ENCODE measurements at places on chromosomes 1 and 21.

DNA sequence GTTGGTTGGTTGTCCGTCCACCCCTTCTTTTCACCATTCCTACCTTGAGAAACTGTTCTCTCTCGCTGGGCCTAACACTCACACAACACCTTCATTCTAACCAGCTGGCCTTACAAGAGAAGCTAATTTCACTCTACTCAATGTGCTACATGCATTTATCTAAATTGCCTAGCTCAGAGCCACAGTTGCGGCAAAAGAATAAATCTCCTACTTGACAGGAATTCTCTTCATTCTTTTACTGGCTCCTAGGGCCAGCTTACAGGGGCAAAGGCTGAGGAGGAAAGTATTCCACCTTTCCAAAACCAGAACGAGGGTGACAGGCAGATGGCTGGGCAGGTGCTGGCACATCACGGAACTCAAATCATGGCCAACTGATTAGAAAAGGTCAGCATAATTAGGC is 6.5 kb downstream of the F3 start:
- DNase-seq, result no peak

GRCh38 chr1:2975466-2976179 is 45.6 kb upstream of the ACTRT2 start:
- no peak for DNase-seq

GRCh38 chr1:62436039-62436465 is 797 bp upstream of the USP1 start:
- DNase-seq, result no peak

DNA sequence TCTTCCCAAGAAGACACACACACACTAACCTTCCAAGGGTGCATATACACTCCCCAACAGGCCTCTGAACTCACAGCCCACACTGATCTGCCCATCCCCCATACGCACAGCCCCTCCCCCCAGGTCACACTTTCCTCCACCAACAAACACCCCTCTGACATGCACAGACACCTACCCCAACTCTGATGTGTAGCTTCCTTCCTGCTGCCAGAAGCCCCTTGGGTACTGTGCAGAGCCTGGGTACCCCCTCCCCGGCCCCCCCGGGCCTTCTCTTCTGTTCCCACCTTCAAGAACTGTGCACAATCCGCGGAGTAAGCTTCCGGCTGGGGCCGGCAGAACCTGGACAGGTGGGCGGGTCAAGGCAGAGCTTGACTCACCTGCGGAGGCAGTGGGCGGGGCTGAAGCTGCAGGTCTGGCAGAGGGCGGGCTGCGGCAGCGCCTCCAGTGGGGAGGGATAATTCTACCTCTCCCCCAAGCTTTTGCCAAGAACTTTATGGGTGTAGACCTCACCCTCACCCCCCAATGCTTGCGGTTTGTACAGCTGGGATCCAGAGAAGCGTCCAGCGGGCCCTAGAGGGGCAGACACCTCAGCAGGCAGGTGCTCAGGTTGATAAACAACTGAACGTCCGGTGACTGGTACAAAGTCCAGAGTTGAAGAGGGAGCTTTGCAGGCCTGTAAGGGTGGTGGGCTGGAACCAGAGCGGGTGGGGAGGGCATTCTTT is at the start of gene C1orf210:
Gene C1orf210, minus strand, starts transcription at position 313 of the 722 bp plus-strand sequence. CDS start 2,311 bp downstream, outside the sequence.
- no peak for DNase-seq

- DNase-seq, result no peak
Observed at GRCh38 chr1:233368789-233369130, 41.2 kb downstream of the MAP3K21 start.

DNA sequence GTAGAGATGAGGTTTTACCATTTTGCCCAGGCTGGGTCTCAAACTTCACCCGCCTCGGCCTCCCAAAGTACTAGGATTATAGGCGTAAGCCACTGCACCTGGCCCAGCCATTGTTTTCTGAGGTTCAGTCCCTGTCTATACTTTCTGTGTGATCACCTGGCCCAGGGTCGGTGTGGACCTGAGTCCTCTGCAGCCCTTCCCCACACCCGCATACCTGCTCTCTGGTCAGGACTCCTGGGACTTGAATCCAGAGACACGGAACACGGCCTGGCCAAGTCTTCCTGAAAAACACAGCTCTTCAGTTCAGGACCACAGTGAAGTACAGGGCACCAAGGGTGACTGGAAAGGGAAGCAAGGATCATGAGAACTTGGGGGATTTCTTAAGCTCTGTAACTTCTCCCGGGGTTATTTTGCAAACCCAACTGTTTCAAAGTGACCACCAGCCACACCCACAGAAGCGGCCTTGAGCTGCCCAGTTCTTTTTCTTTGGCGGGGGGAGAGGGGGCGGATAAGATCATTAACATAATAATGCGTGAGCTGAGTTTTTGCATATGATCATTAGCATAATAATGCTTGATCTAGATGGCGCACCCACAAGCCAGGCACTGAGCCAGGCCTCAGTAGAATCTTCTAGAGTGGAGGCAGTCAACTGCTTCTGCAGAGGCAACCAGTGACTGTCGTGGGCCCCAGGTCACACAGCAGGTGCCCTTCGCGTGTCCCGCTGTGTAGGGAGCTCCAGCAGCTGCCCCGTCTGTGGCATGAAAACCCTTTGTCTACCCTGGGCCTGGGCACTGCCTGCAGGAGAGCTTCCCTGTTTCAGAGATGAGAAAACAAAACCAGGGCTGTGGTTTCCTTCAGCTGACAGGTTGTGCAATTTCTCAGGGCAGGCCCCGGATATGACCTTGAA is 1.7 kb upstream of the NADK start:
- peak; percentile 78 for DNase-seq

GRCh38 chr1:172054172-172054571 is 212.9 kb downstream of the DNM3 start:
- no peak for DNase-seq

DNA sequence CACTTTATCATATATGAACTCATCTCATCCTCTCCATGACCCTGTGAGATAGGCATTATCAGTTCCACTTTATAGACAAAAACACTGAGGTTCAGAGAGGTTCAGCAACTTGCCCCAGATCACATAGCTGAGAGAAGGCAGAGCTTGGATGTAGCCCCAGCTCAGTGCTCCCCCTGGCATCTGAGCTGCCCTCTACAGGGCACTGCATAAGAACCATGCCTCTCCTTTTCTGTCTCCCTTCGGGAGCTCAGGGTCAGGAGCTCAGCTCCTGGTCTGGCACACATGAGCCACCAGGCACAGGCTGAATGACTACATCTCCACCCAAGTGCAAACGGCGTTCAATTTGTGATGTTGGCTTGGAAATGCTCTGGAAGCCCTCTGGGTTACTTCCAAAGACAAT is 16.9 kb downstream of the RAB7B start:
- no peak for DNase-seq

GRCh38 chr1:89698624-89699023 is 65.7 kb downstream of the LRRC8C start:
- DNase-seq, result no peak

- DNase-seq, result no peak
Observed at GRCh38 chr1:196381544-196381943, 226.7 kb downstream of the KCNT2 start.

DNA sequence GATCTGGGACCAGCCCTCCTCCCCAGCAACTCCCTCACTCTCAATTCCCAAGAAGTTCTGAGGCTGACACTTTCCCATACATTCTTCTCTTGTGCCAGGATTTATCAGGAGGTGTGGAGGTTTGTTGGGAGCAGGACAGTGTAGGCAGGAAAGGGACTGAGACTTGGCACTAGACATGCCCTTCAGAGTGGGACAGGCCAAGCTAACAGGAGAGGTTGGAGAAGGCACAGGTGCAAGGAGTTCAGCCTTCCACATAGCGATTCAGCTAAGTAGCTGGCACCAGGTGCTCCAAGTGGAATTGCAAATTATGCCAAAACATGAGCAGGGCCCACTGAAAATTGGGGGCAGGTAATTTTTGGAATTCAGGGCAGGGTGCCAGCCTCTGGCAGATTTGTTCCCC is 83.0 kb upstream of the DUSP10 start:
- DNase-seq, result no peak
